Stimulated activated CD8-positive, alpha-beta memory T cell treated with anti-CD3 and anti-CD28 coated beads, Interleukin-4, amount 100 ng/mL, for 1 hour (primary cell): ENCODE measurements at places on chromosomes 11 and 22.

GRCh38 chr22:45905326-45905923 is 71.5 kb downstream of the WNT7B start:
- no peak for DNase-seq

DNA sequence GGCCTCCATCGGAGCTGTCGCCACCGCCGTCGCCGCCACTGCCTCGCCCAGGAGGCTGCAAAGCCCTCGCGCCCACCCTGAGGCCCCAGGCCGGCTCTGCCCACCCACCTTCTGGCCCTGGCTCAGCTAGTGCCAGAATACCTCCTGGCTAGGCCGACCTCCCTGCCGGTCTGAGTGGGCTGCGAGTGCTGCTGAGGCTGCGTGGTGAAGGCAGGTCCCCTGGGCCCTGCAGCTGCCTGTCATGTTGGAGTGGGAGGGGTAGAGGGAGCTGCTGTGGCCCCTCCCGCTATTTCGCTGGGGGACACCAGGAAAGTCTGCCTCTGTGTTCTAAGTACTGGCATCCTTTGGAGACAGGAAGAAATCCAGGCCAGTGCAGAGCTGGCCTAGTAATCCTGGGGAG is 34.2 kb downstream of the LRRC10B start:
- DNase-seq: no peak

- DNase-seq: no peak
Observed at GRCh38 chr11:128058580-128059208, 528.7 kb downstream of the ETS1 start.

- DNase-seq: no peak
Observed at GRCh38 chr22:41826021-41826420, 6.9 kb upstream of the SREBF2 start.

DNA sequence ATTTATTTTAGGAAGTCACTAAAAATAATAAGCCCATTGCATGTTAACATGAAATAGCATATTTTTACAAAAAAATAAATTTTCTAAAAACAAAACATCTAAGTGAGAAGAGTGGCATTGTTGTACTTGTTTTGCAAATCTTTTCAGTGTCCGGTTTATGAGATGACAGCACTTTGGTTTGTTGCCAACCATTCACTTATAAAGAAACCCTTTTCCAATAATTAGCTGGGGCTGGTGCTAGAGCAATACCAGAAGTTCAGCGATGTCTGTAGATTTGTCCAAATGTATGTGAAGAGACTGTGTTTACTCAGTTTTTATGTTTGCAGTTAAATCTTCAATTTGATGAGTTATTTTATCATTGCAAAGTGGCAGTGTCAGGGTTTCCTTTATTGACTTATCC is 22.1 kb upstream of the KRTAP5-7 start:
- DNase-seq: no peak

- DNase-seq: no peak
Observed at GRCh38 chr11:76291576-76292526, 85.5 kb upstream of the WNT11 start.

- no peak for DNase-seq
Observed at GRCh38 chr11:61290905-61291690, 4.0 kb downstream of the VWCE start.

DNA sequence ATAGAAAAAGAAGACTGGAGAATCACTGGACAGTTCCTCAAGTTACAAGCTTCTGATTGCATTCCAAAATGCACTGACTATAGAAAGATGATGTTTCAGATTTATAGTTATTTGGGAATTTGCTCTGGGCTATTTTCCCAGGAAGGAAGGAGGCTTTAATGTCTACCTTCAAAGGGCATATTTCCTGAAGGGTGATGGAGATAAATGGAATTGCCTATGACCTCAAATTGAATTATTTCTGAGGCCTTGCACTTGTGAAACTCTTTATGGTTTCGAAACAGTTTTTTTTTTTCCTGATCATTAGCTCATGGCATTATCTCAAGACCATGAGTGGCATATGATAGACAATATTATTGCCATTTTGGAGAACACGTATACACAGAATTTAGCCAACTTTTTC is 333.9 kb downstream of the METTL15 start:
- DNase-seq: no peak

DNA sequence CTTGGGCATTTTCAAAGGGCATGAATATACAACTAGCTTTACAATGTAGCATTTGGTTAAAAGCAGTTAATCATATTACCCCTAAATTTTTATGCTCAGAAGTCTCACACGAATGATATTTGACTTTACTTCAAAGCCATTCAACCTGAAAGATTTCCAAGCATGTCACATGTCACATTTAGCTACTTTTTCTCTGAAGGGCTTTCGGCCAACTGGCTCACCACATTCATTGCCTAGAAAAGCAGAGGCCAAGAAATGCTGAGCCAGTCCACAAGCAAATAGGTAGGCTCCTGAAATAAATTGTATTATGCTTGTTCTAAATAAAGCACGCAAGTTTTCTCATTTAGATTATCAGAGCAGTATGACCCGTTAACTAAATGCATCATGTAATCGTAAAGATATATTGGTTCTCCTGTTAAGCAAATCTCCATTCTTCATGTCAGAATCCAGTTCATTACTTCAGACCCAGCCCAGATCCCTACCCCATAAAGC is 30.6 kb downstream of the PAX6 start:
- DNase-seq: no peak

- no peak for DNase-seq
Observed at GRCh38 chr11:111406091-111406490, 27.0 kb upstream of the POU2AF1 start.

- DNase-seq: no peak
Observed at GRCh38 chr11:69931060-69931910, 112.1 kb upstream of the FGF3 start.

DNA sequence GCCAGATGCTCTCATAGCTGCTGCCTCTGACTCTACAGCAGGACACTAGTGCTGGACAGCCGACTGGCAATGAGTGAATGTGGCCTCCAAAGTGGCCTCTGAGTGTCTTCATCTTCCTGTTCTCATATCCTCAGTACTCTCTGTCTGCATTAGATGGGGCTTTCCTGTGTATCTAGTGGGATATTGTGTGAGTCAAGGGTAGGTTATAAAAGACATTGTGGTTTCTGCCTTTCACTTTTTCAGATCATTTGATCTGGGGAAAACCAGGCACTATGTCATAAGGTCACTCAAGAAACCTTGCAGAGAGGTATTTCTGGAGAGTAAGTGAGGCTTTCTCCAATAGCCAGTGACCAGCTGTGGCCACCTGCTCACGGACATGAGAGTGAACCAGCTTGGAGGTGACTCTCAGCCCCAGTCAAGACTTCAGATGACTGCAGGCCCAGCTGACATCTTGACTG is 333.6 kb upstream of the NCAM1 start:
- DNase-seq: no peak

GRCh38 chr22:33631777-33632176 is 288.5 kb downstream of the LARGE1 start:
- DNase-seq: no peak

DNA sequence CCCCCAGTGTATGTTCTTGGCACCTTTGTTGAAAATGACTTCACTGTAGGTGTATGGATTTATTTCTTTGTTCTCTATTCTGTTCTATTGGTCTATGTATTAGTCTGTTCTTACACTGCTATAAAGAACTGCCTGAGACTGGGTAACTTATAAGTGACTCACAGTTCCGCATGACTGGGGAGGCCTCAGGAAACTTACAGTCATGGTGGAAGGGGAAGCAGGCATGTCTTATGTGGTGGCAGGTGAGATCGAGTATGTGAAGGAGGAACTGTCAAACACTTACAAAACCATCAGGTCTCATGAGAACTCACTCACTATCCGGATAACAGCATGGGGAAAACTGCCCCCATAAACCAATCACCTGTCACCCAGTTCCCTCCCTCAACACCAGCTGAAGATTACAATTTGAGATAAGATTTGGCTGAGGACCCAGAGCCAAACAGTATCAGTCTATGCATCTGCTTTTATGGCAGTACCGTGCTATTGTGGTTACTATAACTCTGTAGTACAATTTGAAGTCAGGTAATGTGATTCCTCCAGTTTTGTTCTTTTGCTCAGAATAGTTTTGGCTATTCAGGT is 836.2 kb downstream of the DLG2 start:
- DNase-seq: no peak

DNA sequence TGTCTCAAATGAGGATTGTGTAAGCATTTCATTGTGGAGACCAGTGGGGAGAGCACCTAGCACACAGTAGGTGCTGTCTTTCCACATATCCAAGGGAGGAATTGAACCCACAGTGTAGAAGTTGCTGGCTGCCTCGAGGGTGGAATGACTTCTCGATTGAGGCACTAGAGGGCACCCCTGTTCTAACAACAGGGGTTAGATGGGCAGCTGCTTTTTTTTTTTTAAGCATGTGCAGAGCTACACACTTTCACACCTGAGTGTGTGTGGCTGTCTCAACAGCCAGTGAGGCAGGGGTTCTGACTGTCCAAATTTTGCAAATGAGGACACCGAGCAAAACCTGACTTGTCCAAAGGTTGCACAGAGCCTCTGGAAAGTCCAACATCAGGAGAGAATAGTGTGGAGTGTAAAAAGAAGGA is 118.2 kb upstream of the CRYBB3 start:
- no peak for DNase-seq

- no peak for DNase-seq
Observed at GRCh38 chr11:83895516-83895915, 609.3 kb upstream of the CCDC90B start.

DNA sequence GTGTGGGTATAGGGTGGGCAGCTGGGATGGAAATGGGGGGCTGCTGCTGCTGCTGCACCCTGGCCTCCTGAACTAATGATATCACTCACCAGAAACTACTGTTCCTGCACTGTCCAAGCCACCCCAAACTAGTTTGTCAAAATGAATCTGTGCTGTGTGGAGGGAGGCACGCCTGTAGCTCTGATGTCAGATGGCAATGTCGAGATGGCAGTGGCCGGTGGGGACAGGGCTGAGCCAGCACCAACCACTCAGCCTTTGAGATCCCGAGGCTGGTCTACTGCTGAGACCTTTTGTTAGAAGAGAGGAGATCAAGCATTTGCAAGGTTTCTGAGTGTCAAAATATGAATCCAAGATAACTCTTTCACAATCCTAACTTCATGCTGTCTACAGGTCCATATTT is 1.3 kb downstream of the RAG1 start:
- DNase-seq: no peak

GRCh38 chr11:33451364-33451763 is 194.2 kb downstream of the HIPK3 start:
- DNase-seq: no peak

DNA sequence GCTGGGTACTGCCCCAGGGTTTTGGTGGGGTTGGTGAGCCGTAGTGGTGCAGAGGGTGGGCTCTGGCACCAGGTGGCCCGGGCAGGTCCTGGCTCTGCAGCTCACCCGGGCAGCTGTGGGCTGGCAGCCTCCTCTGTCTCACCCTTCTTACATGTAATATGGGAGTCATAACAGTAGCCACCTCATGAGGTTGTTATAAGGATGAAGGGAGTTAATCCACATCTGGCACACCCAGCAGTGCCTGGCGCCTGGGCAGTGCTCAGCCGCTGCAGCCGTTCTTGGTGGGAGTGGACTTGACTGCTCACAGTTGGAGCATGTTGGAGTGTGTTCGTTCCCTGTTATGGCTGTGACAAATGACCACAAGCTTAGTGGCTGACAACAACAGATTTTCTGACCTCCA is 28.7 kb downstream of the IGHMBP2 start:
- DNase-seq: no peak

DNA sequence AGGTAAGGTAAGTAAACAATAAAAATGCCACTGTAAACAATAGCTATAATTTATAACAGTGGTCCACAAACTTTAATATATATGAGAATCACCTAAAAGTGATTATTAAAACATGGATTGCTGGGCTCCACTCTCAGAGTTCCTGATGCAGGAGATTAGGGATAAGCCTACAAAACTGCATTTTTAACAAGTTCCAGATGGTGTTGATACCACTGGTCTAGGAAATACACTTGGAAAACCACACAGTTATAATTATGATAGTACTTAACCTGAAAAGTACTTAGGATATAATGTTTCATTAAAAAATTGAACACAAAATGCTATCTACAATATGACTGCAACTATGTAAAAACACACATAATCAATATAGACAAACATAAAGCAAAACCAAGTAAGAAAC is 20.4 kb downstream of the FCHSD2 start:
- no peak for DNase-seq

DNA sequence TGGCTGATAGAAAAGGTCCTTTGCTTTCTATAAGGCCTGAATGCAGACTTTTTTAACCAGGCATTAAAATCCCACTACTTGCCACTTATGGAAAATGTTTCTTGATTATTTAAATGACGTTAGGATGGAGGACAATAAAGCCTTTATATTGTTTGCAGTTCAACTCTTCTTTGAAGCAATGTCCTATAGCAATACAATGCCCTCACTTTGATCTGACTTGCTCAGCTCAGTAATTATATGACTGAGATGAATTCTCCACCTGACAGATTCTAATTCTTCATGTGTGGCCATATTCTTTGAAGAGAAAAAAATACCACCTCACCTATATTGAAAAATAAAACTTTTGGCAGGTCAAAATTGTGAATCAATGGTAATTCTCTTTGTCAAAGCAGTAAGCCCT is 182.0 kb upstream of the MTMR2 start:
- no peak for DNase-seq

DNA sequence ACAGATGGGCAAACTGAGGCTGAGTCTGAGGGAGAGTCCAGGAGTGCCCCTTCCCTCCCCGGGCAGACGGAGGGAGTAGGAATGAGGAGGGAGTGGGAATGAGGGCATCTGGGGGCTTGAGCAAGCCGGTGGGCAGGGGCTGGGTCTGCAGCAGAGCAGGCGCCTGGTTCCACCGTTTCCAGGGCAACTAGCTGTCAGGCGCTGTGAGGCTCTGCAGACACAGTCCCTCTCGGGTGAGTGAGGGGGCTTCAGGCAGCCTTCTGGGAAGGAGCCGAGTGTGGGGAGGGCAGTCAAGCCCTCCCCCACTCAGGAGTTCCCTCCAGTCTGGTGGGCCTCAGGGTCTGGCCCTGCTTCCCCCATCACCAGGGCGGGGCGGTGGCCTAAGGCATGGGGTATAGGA is 19.0 kb downstream of the TMEM258 start:
- DNase-seq: no peak

- no peak for DNase-seq
Observed at GRCh38 chr11:128201009-128201408, 386.3 kb downstream of the ETS1 start.

GRCh38 chr11:97356144-97356543 is 966.3 kb downstream of the JRKL start:
- no peak for DNase-seq

DNA sequence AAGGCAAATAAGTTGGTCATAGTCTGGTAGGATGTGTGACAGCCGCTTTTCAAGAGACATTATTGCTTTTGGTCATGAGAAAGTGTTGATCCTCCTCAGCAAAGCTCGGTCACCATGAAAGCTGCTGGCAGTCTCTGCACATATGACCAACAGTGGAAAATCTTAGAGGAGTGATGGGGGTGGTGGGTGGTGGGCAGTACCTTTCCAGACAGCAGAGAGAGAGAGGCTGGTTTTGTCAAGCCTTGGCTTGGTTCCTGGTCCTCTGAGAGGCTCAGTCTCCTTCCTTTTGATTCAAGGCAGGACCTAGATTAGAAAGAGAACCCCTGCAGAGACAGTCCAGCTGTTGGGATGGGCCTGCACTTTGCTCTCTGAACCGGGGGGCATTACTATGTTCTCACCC is 20.0 kb upstream of the VSIG10L2 start:
- DNase-seq: no peak

- DNase-seq: no peak
Observed at GRCh38 chr11:122765487-122766131, 72.7 kb upstream of the CRTAM start.

- DNase-seq: no peak
Observed at GRCh38 chr11:93520726-93521509, 22.3 kb downstream of the SMCO4 start.

- no peak for DNase-seq
Observed at GRCh38 chr11:88420165-88420791, 82.7 kb upstream of the CTSC start.

- DNase-seq: no peak
Observed at GRCh38 chr11:66720899-66721470, 8.0 kb downstream of the SPTBN2 start.
